Mesenchymal stem cell (in vitro differentiated cells and primary cell): ENCODE measurements at places on chromosomes 1 and 21.

DNA sequence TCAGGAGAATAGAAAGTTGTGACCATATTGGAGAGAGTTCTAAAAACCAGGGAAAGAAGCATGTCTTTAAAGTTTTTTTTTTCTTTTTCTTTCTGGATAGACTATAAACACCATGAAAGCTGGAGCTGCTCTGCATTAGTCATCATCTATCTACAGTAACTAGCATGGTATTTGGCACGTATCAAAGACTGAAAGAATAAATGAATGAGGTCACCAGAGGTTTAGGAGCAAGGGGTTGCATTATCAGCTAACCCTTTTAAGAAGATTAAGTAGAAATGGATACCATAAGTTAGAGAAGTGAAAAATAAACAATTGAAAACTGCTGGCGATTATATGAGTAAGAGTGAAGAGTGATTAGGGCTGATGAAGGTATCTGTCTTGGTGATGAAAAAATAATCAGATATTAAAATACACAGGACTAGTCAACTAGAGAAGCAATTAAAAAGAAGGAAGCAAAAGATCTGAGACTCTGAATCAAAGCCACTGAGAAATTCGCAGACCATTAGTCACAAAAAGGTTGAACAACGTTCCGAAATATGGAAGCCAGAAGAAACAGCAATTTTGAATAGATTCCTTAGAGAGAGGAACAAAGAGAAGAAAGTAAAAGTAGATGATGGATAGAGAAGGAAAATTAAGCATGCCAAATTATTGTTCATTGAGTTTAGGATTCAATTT is 536.4 kb downstream of the DPYD start:
- DNase-seq = peak; percentile 46

GRCh38 chr1:53971718-53972117 is 25.6 kb downstream of the LRRC42 start:
- DNase-seq = no peak

GRCh38 chr1:226778657-226779058 is 39.6 kb upstream of the ITPKB start:
- peak; percentile 17 for DNase-seq

GRCh38 chr1:192527950-192528349 is 47.6 kb upstream of the RGS1 start:
- peak; percentile 70 for DNase-seq

DNA sequence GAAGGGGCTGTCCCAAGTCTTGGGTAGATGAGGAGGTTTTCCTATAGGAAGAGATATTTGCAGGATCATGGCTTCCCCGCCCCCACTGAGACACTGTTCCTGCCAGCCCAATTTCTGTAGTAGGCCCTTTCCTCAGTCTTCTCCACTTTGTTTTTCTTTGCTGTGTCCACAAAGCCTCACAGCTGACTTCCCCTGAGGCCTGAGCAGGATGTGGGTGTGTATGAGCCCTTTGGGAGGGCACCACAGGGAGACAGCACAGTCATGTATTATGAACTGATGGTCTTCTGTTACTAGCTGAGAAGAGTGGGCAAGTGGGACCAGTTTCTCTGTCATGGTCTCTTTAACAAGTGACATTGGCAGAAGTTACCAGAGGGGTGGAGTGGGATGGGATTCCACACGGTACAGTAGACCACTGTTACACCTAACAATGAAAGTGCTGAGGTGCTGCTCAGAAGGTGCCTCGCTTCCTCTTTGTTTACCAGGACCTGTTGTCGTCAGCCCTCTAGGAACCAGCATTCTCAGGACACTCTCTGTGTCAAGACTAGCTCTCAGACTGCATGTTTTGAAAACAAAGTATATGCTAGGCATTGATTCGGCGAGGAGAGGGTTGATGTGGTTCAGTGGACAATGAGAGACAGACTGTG is 253.8 kb upstream of the HOOK1 start:
- no peak for DNase-seq
